Activated T-helper 2 cell treated with anti-CD3 and anti-CD28 coated beads, Interferon-gamma antibody, Interleukin-2, Interleukin-4, amounts not matched to agents 10 μg/mL and 5 μg/mL and 100 μg/mL, durations not matched to agents 14 hours and 24 hours and 36 hours (primary cell): ENCODE measurements at places on chromosomes 3 and 15. TPM values are rescaled to one million over a fixed set of nuclear protein-coding genes. Genes with fewer than 3 reads are reported as not detected.

ARF4 gene
- total RNA-seq: 93.6 and 95.6 TPM in 2 replicates

MASP1 gene
- total RNA-seq: not detected in 2 replicates

STAB1 gene
- total RNA-seq: 0.07 TPM in 1 of 2 replicates, not detected in the other

TYRO3 gene
- total RNA-seq: 4.0 and 6.8 TPM in 2 replicates

LRRC31 gene
- total RNA-seq: 0.07 TPM in 1 of 2 replicates, not detected in the other

PGBD4 gene
- total RNA-seq: 3.4 and 3.7 TPM in 2 replicates

IGSF10 gene
- total RNA-seq: not detected in 2 replicates

MYO5A gene
- 22.8 and 23.6 TPM in 2 replicates for total RNA-seq

SPSB4 gene
- total RNA-seq: not detected in 2 replicates

CRBN gene
- 35.0 and 40.6 TPM in 2 replicates for total RNA-seq

VGLL3 gene
- total RNA-seq: not detected in 2 replicates

TBC1D2B gene
- 55.0 and 63.5 TPM in 2 replicates for total RNA-seq

RASGRF1 gene
- total RNA-seq: 0.09 TPM in 1 of 2 replicates, not detected in the other

EIF2B5 gene
- 70.2 and 75.0 TPM in 2 replicates for total RNA-seq

C2CD4B gene
- total RNA-seq: 0.14 and 0.16 TPM in 2 replicates

NPAP1 gene
- total RNA-seq: not detected in 2 replicates

NT5DC2 gene
- total RNA-seq: 77.9 and 88.4 TPM in 2 replicates

TNFAIP8L3 gene
- total RNA-seq: 0.98 and 1.8 TPM in 2 replicates

SLC12A1 gene
- total RNA-seq: not detected in 2 replicates

RHOV gene
- 0.80 and 0.82 TPM in 2 replicates for total RNA-seq

MUC4 gene
- total RNA-seq: 1.3 and 1.4 TPM in 2 replicates

AVEN gene
- 19.4 and 19.8 TPM in 2 replicates for total RNA-seq

NTRK3 gene
- total RNA-seq: 0.51 and 0.73 TPM in 2 replicates

FMN1 gene
- 0.02 and 0.69 TPM in 2 replicates for total RNA-seq

HTR3C gene
- not detected in 2 replicates for total RNA-seq

WDR76 gene
- total RNA-seq: 67.8 and 71.0 TPM in 2 replicates

IMPG2 gene
- total RNA-seq: 0.05 and 0.09 TPM in 2 replicates

PLOD2 gene
- 1.1 and 2.2 TPM in 2 replicates for total RNA-seq

CSNK1G1 gene
- 31.8 and 34.8 TPM in 2 replicates for total RNA-seq

MYL3 gene
- not detected in 2 replicates for total RNA-seq

TMEM207 gene
- total RNA-seq: not detected in 2 replicates

PARP9 gene
- 29.8 and 31.0 TPM in 2 replicates for total RNA-seq
